ENCODE measurements at places on chromosomes 4 and X.

DNA sequence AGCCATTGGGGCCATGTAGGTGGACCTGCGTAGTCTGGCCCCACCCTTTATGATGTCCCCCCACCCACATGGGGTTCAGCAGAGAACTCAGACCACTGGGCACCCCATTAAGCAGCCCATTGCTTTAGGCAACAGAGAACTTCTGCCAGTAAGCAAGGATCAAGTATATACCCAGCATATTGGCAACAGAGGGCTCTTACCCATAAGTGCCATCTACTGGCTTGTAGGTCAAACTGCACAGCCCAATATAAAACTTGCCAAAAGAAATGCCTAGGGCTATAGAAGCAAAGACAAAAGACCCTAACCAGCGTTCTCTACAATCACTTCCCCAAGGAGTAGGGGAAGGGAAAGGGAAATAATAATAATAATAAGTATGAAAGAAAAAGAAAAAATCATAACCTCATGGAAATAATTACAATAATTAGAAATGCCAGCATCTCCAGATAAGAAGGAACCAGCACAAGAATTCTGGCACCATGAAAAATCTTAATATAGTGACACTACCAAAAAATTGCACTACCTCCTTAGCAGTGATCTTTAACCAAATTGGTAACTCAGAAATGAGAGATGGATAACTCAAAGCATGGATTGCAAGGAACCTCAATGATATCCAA lies 1090.7 kb downstream of the FAT4 start:
- DNase-seq: no peak

DNA sequence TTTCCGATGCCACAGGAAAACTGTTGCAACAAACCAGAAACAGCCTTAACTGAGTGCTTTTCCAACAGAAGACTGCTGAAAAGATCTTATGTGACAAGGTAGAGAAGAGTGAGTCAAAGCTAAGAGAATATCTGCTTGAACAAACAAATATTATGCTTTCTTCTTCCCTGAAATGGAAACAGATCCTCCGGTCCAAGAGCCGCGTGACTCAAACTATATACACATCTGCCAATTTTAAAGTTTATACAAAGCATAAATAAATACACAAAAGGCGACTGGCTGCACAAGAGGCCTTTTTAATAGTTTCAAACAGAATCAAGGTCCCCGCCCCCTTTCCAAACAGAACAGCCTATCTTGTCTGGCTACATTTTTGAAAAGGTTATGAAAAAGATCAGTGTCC lies 329.7 kb upstream of the F9 start:
- no peak for DNase-seq

DNA sequence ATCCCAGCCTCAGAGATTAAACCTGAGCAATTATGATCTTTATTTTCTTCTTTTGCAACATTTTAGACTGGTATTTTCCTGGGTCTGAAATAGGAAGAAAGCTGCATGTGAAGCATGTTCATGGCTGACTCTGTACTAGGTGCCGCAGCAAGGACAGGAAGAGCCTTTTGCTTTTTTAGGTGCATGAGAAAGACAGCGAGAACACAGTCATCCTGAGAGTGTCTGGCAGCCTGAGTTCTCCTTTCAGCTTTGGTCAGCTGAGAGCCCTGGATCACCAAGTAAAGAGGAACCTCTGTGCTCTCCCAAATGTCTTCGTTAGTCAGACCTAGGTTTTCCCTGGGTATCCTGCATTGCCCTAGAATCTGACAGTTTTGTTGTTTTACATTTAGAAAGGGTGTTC lies 29.8 kb downstream of the FAM149A start:
- DNase-seq: no peak

DNA sequence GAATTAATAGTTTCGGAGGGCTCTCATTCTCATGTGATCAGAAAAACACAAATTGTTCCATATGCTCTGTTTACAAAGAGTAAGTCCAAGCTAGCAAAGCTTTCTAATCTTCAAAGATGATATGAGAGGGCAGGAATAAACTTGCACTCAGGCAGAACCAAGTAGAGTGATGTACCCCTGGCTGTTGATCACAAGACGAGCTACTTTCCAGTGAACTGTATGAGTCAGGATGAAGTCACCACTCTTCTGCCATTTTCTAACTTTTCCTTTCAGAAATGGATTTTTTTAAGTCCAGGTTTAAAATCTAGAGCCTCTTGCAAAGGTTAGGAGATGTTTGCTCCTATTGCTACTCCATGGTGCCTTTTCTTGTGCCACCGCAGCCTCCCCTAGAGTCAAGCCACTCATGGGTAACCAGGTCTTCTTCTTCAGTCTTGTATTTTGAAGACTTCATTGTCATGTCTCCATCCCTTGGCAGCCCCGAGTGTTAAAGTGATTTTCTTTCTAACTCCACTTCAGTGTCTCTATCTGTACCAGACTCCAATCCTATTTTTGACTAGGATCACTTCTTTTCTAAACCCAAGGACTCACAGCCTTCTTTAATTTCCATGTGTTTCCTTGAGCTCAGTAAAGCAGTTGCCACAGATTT lies 171.9 kb upstream of the GALNT7 start:
- no peak for DNase-seq

DNA sequence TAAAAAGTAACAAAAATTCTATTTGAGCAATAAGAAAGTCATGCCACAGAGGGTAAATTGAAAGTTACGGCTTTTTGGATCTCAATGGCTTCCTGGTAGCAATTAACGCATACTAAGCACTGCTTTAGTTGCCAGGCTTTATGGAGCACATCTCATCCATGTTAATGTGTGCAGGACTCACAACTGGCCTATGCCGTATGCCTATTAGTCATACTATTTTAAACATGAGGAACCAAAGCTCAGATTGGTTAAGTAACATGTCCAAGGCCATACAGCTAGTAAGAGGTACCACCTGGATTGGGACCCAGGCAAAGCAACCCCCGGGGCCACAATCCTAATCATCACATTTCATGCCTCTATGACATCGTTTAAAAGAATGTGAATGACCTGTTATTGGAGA lies 17.1 kb downstream of the DAPP1 start:
- DNase-seq: no peak

DNA sequence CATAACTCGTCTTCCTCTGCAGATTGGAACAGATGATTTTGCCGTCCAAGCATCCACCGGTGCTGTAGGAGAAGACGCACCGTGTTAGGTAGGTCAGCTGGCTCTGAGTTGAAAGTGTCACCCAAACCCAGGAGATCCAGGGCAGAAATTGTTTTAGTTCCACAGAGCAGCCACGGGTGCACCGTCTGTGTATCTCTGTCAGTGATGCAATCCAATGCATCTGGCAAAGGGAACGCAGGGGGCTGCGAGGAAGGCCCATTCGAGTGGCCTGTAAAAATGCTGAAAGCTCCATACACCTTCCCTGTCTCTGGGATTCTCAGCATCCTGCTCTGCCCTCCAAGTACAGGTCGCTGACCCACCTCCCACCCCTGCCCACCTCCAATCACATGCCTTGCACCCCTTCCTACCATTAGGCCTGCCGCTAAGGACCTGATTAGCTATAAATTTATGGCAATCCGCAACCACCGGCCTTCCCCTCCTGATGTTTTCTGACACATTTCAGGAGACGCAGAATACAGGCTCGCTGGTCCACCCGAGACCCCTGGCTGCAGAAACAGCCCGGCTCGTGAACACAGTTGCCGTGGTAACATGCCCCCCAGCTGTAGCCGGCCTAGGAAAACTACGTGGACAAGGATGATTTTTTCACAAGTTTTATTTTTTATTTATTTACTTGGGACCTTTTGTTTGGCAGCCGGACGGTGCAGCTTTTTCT lies 39.7 kb upstream of the SHOX start:
- DNase-seq: no peak

GRCh38 chr4:74320559-74321118 lies 12.4 kb downstream of the EPGN start:
- DNase-seq: peak; percentile 33

DNA sequence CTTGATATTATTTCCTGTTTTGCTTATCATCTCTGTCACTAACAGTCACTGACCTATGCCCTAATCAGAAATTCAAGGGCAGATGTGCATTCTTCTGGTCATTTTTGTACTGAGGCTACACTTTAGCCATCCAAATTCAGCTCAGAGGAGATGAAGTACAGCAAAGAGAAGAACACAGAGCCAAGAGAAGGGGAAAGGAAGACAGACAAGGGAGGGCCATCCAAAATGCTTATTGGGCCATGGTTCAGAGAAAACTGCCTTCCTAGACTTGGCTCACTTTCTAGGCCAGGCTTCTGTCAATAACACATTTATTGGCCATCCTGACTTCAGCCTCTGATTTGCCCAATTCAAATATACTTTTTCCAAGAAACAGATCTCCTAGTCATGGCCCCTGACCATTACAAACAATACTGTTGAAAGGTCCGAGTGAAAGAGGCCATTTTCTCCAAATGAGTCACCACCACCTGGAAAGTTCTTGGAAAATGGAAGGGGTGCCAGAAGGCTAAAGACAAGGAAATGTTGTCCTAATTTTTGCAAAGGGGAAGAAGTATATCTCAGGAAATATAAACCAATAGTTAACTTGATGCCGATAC lies 56.4 kb downstream of the DCX start:
- no peak for DNase-seq

DNA sequence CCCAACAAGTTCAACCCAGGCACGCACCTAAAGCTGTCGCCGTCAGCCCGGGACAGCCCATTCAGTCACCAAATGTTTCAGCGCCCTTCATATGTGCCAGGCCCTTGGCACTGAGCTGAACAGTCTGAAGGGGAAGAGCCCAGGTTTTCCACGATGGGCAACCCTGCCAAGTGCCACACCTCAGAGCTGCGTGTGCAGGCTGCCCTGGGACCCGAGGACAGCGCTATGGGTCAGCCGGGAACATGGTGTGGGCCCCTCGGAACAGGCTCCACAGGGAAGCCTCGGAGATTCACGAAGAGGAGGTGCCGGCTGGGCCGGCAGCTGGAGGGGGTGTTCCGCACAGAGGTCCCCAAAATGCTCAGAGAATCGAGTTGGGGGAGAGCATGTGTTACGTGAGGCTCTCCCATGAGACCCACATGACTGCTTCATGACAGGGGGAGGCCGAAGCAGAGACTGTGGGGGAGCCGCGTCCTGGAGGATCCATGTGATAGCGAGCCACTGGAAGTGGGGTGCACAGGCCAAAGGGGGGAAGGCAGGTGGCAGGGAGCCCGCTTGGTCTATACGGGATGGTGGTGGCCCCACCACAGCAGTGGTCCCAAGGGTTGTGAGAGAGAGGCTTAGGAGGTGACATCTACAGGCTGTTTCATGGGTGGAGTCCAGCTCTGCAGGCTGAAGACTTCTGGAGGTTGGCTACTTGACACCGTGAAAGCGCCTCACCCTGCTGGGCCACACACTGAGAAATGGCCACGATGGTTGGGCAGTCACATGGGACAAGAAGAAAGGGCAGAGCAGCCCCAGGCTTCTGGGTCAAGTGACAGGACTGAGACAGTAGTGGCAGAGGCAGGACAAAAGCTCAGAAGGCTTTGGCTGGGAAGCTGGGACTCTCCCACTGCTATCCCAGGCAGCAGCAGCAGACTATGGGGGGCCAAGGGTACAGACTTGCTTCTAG lies 14.2 kb downstream of the BCAP31 start:
- DNase-seq: no peak

GRCh38 chr4:54400802-54401201 lies 171.7 kb downstream of the PDGFRA start:
- peak; percentile 17 for DNase-seq

- DNase-seq: no peak
These were observed 41.2 kb upstream of the TBC1D14 start for GRCh38 chr4:6868386-6868785.

DNA sequence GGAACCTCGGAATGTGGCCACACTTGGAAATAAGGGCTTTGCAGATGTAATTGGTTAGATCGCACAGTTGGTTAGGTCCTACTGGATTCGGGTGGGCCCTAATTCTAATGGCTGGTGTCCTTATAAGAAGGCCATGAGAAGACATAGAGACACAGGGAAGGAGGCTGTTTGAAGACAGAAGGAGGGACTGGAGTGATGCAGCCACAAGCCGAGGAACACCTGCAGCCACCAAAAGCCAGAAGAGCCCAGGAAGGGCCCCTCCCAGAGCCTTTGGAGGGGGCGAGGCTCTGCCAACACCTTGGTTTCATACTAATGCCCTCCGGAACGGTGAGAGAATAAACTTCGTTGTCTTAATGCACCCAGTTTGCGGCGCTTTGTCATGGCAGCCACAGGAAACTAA lies 47.0 kb downstream of the EVC start:
- DNase-seq: no peak

- DNase-seq: no peak
These were observed 112.6 kb downstream of the ANK2 start for GRCh38 chr4:113162089-113162488.

- DNase-seq: no peak
These were observed 42.1 kb downstream of the ZCCHC13 start for GRCh38 chrX:74346088-74346487.

- no peak for DNase-seq
These were observed 106.2 kb upstream of the FAT1 start for GRCh38 chr4:186829740-186830449.

DNA sequence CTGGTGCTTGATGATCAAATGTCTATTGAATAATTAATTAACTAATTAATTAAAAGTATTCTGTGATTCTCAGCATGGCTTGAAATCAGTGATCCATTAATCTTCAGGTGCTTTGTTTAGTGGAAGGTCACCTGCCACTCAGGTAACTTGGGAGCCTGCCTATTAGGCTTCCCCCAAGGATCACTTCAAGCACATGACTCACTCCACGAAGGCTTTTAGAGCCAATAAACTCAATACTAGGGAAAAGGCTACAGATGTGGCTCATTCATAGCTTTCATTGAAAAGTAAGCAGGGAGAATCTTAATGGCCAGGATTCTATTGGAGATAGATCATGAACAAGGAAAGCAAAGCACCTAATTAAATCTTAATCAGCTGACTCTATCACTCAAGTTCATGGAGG lies 21.3 kb downstream of the AREG start:
- DNase-seq: no peak

- no peak for DNase-seq
These were observed 15.7 kb downstream of the FAM184B start for GRCh38 chr4:17765514-17766286.

DNA sequence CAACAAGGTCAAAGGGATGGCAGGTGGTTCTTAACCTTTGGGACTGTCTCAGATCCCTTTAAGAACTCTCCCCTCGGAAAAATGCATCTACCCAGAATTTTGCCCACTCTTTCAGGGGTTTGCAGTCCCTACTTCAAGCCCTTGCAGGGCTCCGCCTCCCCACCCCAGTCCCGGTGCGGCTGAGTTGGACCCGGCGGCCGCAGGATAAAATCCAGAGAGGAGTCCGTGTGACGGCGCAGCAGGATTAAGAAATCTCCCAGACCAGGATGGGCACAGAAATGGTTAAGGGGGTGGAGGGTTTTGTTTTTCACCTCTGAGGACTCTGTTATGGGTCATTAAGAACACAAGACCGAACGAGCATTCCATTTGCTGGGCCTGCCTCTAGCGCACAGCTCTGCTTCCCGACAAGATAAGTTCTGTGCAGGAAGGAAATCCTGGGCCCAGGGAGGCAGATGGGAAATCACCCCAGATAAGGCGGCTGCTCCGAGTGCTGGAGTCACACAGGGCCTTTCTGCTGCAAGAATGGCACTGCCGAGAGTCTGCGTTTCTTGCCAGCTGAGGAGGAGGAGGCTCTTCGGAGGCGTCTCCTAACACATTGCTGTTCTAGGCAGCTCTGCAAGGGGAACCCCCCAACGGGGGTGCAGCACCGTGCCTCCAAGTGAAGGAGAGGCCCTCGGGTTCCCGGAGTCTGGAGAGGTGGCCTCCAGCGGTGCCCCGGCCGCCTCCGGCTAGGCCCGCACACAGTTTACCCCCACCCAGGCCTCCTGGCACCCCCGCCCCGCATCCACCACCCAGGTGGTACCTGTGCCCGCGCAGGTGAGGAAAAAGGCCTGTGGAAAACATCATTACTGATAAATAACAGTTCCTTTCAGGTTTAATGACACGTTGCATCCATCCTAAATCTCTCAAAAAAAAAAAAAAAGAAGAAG lies 277.6 kb downstream of the BCOR start:
- no peak for DNase-seq
